ENCODE measurements at places on chromosomes 7 and 10.

DNA sequence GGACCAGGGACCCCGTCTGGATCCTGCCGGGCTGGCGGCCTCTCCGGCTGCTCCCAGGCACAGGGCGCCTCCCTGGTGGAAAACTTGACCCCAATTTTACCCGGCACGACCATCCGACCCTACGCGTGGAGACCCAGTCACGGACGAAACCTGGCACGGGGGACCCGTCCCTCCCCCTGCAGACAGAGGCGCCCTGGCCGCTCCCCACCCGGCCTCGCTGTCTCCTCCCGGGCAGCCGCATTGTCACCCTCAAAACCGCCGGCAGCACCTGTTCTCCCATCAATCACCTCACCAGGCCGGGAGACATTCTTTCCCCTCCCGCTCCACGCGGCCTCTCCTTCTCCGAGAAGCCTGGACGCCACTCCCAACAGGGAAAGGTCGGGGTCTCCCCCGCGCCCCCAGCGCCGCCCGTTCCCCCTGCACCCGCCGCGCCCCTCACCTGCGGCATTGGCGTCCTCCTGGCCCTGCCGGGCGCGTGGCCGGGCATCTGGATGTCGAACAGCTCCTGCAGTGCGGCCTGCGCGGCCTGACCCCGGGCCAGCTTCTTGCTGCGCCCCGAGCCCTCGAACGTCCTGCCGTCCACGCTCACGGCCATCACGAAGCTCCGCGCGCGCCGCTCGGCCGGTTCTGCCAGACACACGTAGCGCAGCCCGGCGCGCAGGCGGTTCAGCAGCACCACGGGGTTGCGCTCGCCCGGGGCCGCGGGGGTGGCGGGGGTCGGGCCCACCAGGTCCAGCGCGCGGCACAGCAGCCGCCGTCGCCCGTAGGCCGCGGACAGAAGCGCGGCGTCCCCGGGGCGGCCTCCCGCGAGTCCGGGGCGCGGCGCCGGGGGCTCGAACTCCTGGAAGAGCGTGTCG, 306.6 kb downstream of the WDR37 start:
- DNase-seq, result no peak

DNA sequence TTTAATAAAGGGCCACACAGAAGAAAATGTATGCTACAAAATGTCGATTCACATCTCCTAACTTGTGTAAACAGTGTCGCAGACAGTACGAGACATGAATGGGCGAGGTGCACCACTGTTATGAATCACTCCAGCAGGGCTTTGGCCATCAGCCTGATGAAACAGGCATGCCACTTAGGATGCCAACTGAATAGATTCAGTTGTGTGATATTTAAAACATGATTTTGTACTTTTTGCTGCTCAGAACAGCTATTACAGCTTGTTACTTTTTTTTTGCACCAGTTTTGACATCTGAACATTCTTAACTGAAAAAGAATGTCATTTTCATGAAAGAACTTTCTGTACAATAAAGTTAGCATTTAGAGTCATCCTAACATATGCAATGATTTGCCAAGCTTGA, 138.1 kb downstream of the VTI1A start:
- no peak for DNase-seq

DNA sequence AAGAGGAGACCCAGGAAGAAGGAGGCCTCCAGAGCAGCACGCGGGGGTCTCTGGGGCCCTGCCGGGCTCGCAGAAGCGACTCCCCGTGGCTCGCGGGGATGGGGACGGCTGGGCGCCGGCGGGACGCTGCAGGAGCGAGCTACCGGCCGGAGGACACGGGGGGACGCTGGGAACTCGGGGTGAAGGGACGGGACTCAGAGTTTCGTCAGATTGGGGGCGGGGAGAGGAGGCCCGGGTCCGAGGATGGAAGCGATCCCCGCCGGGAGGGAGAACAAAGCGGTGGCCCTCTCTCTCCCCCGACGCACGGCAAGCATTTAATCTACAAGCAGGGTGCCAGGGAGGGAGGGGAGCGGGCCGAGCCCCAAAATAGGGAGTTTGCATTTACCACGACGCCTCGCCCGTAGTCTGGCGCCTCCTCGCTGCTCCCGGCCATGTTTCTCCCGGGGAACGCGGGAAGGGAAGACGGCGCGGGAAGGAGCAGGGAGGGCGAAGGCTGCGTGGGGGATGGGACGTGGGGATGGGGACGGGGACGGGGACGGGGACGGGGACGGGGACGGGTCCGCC, at the start of gene PRTFDC1:
Gene PRTFDC1 (minus strand): TSS at position 464 of the 564 bp plus-strand sequence. CDS start 31 bp downstream, at position 433.
- DNase-seq, result no peak

- DNase-seq, result no peak
These were observed 107.4 kb downstream of the LHPP start for GRCh38 chr10:124568848-124569622.

DNA sequence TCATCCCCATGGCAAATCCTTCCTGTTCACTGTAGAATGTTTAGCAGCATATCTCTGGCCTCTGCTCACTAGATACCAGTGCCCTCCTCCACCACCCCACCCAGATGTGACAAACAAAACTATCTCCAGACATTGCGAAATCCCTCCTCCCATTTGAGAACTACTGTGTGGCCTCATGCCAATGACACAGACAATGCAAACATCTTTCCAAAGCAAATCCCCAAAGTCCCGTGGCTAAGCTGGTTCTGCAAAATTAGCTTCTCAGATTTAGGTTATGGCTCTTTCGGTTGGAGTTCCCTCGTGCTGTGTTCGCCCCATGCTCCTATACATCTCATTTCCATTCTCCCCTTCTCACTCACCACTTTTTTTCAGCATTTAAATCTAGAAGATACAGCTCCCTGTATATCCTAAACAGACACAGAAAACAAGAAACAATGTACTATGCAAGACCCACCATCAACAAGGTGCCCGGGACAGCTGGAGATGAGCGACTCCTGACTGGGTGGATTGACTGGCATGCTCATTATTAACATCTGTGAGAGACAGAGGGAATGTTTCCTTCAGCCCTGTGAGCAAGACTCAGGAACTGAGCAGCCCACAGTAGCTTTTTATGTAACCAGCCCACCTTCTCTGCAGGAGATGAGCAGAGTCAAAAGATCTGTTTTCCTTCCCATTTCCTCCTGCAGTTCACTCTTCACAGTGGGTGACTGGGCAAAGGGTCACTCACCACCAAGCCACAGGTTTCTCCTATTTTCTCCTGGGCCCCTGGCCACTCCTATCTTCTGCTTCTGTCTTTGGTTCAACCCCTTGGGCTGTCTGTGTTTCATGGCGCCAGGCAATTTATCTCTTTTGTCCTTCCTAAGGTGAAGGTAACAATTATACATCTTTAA, 225.7 kb upstream of the AOAH start:
- DNase-seq, result no peak

DNA sequence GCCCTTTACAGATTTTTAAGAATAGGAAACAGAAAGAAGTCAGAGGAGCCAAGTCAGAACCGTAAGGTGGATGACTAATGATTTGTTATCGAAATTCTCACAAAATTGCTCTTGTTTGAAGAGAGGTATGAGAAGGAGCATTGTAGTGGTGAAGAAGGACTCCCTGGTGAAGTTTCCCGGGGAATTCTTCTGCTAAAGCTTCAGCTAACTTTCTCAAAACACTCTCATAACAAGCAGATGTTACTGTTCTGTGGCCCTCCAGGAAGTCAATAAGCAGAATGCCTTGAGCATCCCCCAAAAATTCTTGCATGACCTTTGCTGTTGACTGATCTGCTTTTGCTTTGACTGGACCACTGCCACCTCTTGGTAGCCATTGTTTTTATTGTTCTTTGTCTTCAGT, 152.9 kb downstream of the HGF start:
- no peak for DNase-seq

- DNase-seq, result no peak
These were observed 29.1 kb upstream of the MKLN1 start for GRCh38 chr7:131298608-131298992.

DNA sequence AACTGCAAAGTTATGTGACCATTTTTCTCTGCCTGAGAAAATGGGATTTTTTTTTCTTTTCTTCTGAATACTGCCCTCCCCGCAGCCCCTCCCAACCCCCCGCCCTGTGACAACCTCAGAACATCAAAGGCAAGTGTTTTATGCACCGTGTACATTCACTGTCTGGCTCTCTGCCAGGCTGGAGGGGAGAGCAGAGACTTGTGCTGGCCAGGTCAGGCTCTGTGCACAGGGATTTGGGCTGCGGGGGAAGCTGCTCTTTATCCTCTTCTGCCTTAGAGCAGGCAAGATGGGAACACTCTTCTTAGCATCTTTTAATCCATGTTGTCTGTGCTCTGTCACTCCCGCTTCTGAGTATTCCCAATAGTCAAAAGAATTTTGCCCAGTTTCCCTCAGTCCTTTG, 195.1 kb downstream of the CCSER2 start:
- DNase-seq, result no peak

DNA sequence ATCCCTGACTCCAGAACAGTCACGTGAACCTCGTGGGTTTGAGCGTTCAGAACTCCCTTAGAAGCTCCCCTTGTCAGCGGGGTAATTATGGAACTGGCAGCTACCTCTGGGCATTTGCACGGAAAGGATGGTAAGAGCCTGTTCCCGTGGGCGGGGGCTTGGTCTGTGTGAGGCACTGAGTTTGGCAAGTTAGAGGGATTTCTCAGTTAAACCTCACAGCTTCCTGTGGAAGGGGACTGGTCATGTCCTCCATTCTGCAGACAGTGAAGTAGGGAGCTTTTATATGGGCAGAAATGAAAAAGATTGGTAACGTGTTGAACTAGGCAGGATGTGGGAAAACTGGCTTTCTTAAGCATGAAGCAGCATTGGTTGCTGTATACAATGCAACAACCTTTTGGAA, 16.0 kb downstream of the PALD1 start:
- DNase-seq, result no peak

- no peak for DNase-seq
These were observed 93.7 kb upstream of the IFRD1 start for GRCh38 chr7:112356596-112356995.

- no peak for DNase-seq
These were observed 46.9 kb downstream of the GPAM start for GRCh38 chr10:112136486-112137153.

DNA sequence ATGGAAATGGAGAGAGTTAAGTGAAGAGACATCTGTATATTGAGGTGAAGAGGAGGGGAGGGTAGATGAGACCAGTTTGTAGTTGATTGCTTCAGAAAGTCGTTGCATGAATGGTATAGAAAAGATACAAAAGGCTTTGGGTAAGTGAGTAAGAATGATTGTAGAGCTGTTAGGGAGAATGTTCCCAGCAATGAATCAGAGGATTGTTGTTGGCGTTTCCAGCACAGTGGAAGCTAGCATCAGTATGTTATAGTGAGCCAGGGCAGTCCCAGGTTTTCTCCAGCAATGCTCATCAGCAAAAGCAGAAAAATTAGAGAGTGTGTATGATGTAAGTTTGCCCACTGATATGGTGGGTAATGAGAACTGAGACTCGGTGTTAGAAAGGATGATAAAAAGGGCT, 15.4 kb upstream of the CDK6 start:
- DNase-seq, result no peak

DNA sequence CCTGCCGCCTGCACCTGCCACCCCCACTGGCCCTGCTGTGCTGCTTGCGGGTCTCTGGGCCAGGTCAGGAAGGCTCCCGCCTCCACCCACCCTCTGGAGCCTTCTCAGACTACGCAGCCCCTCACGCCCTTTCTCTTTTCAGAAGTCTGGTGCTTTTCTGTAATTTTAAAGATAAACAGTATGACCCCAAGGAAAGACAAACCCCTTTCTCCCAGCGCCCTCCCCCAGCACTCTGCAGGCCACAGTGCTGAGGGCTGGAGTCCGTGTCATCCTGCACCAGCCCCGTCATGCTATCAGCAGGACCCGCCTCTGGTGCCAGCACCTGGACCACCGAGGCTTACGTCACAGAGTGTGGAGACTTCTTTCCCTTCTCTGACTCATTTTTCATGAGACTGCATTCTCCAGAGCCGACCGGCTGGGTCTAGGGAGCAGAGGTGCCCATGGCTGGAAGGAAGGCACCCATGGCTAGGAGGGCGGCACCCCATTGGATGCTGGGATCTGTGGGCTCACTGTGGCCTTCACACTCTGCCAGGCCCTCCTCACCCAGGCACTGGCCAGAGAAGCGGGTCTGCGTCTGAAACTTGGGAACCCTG, 53.4 kb downstream of the CFAP46 start:
- DNase-seq, result no peak

DNA sequence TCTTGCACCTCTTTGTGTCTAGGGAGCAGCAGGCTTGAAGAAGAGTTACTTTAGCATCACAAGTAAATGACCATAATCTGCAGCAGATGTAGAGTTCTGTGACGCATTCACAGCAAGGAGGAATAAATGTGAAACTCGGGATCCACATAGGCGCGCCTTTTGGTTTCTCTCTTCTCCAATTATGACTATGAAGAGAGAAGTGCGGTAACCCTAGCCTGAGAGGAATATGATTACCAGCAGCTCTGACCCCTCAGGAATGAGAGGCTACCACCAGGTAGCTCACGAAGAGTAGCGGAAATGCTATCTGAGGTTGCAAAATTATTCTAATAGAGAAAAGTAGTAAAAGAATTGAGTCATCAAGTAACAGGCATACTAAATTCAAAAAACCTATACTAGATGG, 25.2 kb upstream of the DMTF1 start:
- no peak for DNase-seq

GRCh38 chr7:78002021-78002420, 203.4 kb downstream of the PHTF2 start:
- DNase-seq, result no peak

DNA sequence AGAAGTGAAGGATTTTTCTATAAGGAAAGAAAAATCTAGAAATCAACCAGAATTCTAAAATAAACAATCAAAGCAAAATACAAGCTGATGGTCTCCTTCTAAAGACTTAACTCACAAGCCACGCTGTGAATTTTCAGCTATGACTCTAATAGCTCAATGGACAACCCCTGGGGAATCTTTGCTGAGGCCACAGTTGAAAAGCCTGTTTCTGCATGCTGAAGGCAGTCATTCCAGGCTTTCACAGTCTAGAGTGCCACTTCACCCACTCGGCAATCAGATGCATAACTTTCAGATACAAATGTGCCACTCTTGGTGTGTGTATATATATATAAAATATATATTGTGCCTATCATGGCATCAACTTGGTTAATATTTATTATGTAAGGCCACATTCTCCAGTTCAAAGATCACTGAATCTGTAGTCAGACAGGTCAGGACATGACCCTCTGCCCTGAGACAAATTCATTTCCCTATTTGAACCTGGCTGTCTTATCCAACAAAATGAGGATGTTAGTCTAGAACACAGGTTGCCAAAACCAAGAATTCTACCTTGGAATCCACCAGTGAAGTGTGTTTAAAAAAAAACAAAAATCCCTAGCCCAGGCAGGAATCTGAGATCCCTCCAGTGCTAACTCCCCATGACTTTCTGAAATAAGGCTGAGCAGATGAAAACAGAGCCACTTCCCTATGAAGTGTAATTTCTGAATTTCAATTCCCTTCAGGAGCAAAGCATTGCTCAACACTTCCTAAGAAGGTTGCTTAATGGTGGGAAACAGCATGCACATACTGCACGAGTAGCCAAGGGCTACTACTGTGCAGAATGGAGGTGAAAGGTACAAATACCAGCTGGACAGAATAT, 9.9 kb downstream of the LIPA start:
- DNase-seq, result no peak

DNA sequence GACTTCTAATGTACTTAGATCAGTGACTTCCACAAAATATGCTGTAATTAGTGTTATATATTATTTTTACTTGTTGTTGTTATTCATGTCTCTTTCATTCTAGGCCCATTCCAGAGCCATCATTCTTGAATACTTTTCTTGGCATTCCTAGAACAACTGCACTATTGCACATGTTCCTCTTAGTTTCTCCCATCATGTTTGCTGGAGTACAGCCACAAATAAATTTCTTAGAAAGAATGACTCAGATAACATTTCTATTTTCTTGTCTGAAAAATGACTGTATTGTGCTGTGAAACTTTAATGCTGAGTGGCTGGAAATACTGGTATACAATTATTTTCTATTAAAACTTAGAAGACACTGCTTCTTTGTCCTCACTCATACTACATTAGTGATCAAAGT, 651.0 kb upstream of the STEAP1 start:
- no peak for DNase-seq

- DNase-seq, result no peak
These were observed 271.1 kb downstream of the ADARB2 start for GRCh38 chr10:1465993-1466764.
